ENCODE measurements at places on chromosomes 11 and 22.

DNA sequence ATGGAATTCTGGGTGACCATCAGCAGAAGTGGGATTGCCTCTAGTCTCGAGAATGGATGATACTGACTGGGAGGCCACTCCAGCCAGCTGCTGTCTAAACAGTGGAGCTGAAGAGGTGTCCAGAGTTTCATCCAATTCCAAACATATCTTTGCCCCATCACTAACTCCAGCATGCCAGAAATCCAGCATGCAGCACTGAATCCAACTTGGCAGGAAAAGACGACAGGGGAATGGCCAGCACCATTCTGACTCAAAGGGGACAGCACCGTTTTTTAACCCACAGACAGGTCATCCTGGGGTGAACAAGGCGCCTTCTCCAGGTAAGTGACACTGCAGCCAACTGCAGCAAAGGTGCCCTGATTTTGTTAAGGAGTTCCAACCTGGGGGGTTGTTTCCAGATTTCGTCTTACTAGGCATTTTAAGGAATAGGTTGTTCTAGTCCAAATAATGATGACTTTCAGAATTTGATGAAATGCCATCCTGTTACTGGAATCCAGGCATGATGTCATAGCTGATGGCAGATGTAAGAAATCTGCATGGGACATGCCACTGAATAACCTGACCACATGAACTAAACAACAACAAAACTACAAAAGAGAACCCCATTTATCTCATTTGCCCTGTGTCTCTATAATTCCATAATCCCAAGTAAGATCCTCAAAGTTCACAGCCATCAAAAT lies 32.3 kb downstream of the FEZ1 start:
- DNase-seq, result no peak

DNA sequence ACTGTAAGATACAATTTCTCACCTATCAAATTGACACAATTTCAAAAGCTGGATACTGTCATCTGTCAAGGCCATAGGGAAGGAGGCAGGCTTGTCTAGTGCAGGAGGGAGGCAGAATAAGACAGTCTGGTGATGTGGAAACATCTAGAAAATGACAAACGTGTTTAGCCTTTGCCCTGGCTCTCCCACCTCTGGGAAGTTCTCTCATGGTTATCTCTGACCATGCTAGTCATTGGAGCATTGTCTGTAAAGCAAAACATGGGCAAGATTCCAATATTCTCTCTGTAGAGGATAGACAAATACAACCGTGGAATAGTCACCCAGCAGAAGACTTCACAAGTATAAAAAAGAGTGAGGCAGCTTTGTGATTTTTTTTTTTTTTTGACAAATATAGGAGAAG lies 9.1 kb upstream of the SERHL2 start:
- no peak for DNase-seq

GRCh38 chr11:19281041-19281440 lies 40.3 kb upstream of the E2F8 start:
- no peak for DNase-seq

DNA sequence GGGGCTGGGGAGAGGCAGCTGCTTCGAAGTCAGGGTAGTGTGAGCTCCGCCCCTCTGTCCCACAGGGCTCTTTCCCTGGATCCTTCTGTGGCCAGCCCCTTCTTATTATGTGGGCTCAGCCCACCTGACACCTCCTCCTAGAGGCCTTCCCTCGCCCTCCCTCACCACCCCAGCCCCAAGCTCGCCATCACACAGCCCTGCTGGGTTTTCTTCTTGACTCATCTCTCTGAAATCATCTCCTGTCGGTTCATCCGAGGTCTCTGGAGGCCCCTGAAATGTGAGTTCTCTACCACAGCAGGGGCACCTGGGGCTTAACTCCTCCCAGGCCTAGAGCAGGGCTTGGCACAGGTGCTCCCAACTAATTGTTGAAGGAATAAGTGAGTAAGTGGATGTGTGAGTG lies 65.2 kb downstream of the CACNA1I start:
- no peak for DNase-seq

- peak; percentile 21 for DNase-seq
Measured at GRCh38 chr11:27215471-27216269, 147.3 kb downstream of the CCDC34 start.

DNA sequence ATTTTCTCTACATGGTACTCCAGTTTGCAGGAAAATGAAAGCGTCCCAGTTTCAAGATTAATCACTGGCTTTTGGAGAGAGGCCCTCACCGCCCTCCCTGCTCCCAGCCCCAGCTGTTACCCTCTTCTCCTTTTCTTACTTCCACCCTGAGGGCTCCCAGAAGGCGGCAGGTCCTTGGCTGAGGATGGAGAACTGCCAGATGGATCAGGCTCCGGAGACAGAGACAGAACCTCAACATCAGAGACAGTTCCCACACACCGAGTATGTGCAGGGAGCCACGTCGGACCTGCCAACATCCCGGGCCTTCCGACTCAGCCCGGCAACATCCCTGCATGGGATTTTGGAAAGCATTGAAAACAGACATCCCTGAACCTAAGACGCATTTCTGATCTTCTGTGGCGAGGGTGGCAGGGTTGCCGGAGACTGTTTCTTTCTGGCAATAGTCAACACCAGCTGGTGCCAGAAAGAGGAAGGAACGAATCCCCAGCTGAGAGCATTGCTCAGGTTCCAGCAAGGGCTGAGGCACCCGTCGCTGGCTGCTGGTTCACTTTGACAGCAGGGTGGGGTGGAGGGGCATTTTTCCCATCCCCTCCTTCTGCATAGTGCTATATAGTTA lies 467.1 kb downstream of the MIAT start:
- DNase-seq, result no peak

GRCh38 chr11:68266936-68267880 lies 4.6 kb downstream of the C11orf24 start:
- no peak for DNase-seq

- DNase-seq, result peak; percentile 66
Measured at GRCh38 chr11:69640260-69640994, 529 bp upstream of the CCND1 start.

- DNase-seq, result no peak
Measured at GRCh38 chr11:19933132-19933735, 220.6 kb downstream of the NAV2 start.

DNA sequence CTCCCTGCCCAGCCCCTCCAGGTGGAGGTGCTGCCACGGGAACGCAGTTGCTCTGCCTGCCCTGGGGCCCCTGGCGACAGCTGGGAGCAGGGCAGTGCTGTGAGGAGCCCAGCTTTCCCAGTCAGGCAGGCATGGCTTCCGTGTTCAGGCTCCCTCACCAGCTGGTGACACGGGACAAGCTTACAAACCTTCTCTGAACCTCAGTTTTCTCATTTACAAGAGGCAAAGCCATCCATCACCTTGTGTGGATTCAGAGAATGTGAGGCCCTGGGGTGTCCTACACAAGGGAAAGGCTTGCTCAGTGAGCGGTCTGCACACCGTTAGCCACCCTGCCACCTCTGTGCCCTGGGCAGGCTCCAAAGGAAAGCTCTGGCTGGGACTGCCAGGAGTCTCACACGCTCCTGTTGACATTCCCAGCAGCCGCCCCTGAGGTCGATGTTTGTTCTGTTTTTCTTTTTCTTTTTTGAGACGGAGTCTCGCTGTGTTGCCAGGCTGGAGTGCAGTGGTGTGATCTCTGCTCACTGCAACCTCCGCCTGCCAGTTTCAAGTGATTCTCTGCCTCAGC lies 23.5 kb downstream of the SUN2 start:
- peak; percentile 88 for DNase-seq

DNA sequence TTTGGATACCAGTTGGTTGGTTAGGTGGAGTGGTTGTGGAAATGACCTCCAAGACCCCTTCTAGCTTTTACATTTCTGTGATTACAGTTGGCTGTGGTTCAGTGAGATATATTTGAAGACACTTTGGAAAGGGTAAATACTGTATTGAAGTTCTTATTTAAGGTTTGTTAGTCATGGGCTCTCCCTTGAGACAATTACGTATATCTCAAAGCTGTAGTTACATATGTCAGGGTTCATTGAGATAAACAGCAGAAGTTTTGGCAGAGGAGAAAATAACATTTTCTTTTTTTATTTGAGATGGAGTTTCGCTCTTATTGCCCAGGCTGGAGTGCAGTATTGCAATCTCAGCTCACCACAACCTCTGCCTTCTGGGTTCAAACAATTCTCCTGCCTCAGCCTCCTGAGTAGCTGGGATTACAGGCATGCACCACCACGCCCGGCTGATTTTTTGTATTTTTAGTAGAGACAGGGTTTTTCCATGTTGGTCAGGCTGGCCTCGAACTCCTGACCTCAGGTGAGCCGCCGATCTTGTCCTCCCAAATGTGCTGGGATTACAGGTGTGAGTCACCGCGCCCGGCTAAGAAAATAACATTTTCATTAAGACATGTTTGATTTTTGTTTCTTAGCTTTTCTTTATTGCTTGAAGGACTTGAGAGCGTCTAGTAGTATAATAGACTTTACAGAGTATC lies 1.9 kb downstream of the RNF121 start:
- DNase-seq, result no peak

All from right lobe of liver (tissue), 6 donors.